ENCODE measurements at places on chromosomes 11 and 22.

GRCh38 chr11:45385423-45385822 is 99.3 kb upstream of the SYT13 start:
- no peak for DNase-seq

- DNase-seq, result no peak
Measured at GRCh38 chr11:3950996-3951660, 95.7 kb downstream of the STIM1 start.

GRCh38 chr22:49372111-49372529 is 455.6 kb downstream of the BRD1 start:
- DNase-seq, result no peak

DNA sequence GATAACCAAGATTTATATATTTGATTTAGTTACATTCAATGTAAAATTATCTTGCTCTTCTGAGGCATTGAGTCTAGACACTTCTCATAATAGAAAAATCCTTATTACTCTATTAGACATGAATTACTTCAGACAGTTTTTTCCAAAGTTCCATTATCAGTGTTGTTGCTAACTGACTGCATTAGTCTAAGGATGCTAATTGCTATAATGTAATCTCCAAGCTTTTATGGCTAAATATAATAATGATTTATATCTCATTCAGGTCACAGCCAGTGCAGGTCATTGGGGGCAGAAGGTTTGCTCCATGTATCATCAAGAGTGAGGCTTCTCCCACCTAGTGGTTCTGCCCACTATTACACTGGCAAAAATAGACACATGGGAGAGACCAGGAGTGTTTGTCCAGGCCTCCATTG is 377.2 kb upstream of the DDI1 start:
- no peak for DNase-seq

DNA sequence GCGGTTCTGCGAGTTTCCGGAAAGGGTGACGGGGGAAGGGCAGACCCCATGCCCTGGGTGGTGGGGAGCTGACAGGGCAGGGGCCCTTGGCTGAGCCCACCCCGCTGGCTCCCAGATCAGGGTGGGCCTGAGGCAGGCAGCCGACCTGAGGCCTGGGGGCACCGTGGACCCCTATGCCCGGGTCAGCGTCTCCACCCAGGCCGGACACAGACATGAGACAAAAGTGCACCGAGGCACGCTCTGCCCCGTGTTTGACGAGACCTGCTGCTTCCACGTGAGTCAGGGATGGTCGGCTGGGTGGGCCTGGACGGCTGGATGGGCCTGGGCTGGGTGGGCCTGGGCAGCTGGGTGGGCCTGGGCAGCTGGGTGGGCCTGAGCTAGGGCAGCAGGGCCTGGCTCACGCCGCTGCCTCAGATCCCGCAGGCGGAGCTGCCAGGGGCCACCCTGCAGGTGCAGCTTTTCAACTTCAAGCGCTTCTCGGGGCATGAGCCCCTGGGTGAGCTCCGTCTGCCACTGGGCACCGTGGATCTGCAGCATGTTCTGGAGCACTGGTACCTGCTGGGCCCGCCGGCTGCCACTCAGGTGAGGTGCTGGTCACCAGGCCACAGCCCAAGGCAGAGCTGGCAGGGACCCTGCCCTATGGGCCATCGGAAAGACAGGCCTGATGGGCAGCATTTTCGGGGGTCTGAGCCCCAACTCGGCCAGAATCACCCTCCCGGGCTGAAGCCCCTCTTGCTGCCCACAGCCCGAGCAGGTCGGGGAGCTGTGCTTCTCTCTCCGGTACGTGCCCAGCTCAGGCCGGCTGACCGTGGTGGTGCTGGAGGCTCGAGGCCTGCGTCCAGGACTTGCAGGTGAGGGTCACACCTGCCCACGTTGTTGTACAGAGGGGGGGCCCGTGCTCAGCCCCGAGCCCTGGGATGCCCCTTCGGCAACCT is 1.5 kb downstream of the SYT8 start:
- no peak for DNase-seq

GRCh38 chr11:26688701-26689100 is 33.2 kb downstream of the SLC5A12 start:
- DNase-seq, result no peak

GRCh38 chr11:1148752-1149180 is 9.0 kb upstream of the MUC5AC start:
- no peak for DNase-seq

DNA sequence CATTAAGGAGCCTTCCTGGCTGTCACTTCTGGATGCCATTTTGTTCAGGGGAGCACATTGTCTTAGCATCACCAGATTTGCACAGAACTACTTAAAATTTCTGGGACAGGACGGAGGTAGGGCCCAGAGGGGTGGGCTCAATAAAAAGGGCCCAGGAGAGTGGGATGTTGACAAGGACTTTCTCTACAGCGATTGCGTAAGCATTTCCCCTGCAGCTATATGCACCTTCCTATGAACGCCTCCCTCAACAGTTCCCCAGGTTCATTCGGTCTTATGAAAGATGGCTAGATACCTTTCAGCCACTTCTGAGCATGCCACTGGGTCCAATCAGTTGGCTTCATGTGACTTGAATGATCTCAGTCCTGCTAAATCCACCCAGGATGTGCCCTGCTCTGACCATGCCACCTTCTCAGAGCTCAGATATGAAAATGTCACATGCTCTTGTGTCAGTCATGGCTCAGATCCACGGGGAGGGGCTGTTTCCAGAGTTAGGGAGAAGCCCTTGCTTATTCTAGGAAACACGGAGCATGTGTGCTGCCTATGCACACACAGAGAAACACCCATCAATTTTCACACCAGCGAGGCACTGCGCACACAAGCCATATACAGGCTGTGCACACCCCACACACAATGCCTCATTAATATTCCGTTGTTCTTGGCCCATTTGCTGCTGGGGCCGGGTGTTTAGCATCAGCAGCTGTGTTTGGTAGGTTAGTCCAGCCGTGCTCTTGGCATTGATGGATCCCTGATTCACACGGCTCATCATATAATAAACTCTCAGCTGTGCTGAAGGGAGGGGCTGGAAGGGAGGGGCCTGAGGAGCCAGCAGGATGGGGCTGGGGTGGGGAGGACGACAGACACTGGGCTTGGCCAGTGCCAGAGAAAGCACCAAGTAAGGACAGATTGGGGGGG is 52.5 kb upstream of the NNMT start:
- DNase-seq, result no peak
